Activated T-helper 9 cell treated with anti-CD3 and anti-CD28 coated beads, Interleukin-2, amount 50 U/mL, for 16 hours (primary cell): ENCODE measurements at places on chromosomes 11 and 22.

DNA sequence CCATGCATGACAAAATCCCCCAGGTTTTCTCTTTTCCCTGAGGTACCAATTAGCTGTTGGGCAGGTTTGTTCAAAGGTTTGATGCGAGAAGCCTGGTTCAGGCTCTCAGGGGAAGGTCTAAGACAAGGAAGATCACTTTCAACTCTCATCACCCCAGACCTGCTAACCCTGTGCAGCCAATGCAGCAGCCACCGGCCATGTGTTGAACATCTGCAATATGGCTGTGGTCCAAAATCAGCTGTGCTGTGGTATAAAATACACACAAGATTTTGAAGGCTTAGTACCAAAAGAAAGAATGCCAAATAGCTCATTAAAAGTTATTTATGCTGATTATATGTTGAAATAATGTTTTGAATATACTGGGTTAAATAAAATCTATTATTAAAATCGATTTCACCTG lies 58.5 kb downstream of the SMCO4 start:
- DNase-seq = no peak

GRCh38 chr22:46027211-46028105 lies 50.5 kb upstream of the WNT7B start:
- DNase-seq = no peak

DNA sequence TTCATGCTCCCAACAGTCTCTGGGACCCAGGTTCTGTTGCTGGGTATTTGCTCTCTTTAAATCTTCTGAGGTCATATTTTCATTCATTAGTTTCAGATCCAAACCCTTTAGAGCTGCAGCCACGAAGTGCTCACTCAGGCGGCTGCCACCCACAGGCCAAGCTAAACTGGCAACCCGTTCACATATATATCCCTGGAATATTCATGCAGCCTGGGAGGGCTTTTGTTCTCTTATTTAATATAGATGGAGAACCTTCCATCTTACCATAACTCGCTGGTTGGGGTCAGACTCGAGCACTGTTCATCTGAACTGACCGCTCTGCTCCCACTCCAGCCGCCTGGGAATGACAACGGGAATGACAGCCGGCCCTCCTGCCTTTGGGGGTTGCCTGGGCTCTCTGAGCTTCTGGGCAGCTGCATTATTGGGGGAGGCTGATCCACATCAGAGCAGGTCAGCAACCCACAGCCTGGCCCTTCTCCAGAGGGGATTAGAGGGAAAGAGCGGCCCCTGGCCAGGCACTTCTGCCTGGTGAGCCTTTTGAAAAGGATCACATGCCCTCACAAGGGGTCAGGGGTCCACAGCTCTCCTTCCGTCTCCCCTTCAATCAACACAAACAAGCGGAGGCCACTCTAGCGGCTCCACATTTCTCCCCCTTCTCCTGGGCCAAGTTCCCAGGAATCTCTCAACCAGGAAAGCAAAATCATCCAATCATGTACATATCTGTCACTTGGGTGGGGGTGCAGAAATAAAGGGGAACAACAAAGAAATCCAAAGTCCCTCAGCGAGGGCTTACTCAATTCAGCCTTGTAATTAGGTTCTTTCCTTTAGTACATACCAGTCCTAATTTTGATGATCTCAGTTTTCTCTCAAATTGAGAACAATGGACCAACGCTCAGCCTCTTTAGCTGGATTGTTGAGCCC lies 11.8 kb downstream of the TMEM184B start:
- DNase-seq = no peak

DNA sequence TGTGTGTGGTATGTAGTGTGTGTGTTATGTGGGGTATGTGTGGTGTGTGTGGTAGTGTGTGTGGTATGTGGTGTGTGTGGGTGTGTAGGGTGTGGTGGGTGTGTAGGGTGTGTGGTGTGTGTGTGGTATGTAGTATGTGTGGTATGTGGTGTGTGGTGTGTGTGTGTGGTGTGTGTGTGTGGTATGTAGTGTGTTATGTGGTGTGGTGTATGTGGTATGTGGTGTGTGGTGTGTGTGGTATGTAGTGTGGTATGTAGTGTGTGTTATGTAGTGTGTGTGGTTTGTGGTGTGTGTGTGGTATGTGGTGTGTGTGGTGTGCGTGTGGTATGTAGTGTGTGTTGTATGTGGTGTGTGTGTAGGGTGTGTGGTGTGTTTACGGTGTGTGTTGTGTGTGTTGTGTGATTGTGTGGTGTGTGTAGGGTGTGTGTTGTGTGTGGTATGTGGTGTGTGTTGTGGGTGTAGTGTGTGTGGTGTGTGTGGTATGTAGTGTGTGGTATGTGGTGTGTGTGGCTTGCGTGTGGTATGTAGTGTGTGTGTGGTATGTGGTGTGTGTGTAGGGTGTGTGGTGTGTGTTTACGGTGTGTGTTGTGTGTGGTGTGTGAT lies 4.2 kb upstream of the PPP6R2 start:
- no peak for DNase-seq

GRCh38 chr11:66281776-66282467 lies 3.9 kb downstream of the CNIH2 start:
- no peak for DNase-seq

GRCh38 chr11:37504060-37504611 lies 906.1 kb upstream of the RAG2 start:
- DNase-seq = no peak

GRCh38 chr11:18676803-18677202 lies 21.8 kb upstream of the TMEM86A start:
- DNase-seq = no peak

DNA sequence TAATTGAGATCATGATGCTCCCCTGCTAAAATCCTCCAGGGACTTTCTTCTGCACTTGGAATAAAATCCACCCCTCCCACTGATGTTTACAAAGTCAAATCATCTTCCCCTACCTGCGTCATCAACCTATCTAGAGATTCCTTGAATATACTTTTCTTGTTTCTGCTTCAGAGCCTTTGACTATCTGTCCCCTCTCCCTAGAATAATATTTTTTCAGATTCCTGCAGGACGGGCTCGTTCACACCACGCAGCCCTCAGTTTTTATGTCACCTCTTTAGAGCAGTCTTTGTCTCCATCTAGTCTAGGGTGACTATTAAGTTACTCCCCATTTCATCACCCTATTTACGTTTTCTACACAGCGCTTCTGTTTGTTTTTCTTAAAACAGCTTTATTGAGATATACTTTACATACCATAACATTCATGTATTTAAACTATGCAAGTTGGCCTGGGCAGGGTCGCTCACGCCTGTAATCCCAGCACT lies 94.8 kb upstream of the SESN3 start:
- no peak for DNase-seq

DNA sequence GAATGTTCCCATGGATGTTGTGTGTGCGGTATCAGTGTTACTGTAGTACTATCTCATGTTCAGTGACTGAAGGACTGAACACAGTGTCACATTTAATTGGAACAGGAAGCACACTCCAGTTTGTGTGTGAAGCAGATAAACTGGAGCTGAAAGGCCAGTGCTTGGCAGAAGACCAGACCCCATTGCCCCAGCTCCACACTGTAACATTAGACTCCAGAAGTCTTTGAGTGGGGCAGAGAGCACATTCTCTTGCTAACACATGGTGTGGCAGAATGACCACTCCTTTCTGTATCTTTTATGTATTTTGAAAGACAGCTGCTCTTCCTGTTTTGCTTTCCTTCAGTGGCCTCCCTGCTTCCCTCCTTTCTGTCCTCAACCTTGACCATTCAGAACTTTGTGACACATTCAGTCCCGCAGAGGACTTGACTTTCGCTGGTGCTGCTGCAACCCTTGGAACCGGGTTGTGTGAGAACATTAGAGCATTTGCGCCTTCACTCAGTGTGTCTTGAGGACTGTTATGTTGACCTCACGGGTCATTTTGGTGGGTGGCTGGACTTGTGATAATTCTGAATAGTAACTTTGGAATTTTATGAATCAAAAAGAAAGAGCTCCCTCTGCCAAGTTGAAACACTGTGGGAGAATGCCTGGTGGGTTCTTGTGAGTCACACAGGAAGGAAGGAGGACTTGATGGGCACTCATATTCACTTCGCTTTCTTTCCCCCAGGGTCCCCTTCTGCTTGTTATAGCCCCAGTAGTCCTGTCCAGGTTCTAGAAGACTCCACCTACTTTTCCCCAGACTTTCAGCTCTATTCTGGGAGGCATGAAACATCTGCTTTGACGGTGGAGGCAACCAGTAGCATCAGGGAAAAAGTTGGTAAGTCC lies 26.4 kb downstream of the AMOTL1 start:
- no peak for DNase-seq

GRCh38 chr11:104649002-104649401 lies 249.3 kb downstream of the CASP12 start:
- DNase-seq = no peak

DNA sequence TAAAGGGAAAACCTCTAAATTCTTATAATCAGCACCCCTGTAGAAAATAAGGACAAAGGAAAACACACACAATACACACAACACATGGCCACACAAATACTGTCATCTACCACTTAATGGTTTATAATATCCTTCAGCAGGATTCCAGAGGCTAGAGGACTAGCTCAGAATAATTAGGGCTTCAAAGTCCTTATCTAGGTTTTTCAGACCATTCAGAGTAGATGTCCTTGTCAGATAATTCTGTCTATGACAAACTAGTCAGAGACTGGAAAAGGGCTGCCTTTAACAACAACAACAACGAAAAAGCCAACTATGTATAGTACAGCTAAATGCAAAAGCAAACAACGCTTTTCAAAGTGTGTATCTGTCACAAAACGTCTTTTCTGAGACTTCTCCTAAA lies 456.5 kb upstream of the CNTN5 start:
- no peak for DNase-seq

GRCh38 chr11:65204646-65205601 lies 23.2 kb downstream of the CAPN1 start:
- DNase-seq = peak; percentile 35

- no peak for DNase-seq
Observed at GRCh38 chr11:22774716-22775115, 54.9 kb downstream of the SVIP start.

DNA sequence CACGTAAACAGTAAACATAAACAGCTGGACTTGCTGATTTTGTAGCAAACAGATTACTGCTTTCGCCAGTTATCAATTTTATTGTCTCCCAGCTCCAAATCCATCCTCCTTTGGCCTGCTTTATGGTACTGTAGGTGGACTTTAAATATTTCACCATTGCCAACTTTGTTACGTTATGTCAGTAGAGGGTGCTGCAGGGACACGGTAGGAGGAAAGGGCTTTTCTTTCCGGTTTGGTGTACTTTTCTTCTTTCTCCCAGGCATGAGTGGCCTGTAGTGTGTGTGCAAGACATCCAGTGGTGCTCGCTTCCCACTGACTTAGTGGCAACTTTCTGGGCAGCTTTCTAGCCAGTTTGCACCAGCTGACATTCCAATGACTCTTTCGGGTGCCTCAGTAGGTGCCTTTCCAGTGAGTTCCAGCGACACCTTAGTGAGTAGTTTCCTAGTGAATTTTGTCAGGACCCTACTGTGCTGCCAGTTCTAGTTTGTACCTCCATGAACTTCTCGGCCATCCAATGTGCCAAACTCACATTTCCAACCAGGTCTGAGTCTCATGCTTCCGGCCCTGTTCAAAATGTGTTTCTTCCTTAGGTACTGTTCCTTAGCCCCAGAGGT lies 267.6 kb upstream of the TENM4 start:
- no peak for DNase-seq

DNA sequence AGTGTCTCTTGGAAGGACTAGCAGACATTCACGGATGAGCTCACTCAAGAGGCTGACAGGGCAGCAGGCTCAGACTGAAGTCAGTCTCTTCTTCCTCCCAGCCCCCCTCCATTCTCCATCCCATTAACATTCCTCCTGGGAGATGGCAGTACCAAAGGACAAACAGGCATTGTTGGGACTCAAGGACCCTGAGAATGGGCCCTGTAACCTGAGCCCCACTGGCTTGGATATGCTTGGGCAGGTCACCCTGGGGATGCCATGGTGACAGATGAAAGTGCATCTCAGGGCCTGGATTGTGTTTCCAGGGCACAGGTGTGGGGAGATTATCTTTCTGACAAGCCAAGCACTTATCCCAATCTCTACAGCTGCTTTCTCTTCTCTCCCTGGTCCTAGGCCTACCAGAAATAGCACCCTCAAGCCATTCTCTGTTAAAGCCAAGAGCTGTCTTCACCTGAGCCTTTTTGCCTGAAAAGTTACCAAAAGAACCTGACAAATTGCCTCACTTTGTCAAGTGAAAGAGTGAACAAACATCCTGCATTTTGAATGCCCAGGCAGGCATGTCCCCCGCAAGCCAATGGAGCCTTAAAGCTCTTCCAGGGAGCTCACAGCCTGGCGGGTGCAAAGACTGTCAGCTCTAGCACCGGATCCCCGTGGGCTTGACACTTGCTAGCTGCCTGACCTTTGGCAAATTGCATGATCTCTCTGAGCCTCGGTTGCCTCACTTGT lies 366.0 kb upstream of the NARS2 start:
- no peak for DNase-seq

GRCh38 chr11:32353884-32354283 lies 81.5 kb downstream of the WT1 start:
- DNase-seq = no peak

- no peak for DNase-seq
Observed at GRCh38 chr11:62707277-62707861, at the start of the genes BSCL2 and GNG3. BSCL2 (minus strand) TSS chr11:62707424; CDS start chr11:62707195, 229 bp downstream. GNG3 (plus strand) TSS chr11:62707676; CDS start chr11:62708296, 620 bp downstream.

GRCh38 chr11:118016104-118016503 lies 29.9 kb downstream of the IL10RA start:
- no peak for DNase-seq

DNA sequence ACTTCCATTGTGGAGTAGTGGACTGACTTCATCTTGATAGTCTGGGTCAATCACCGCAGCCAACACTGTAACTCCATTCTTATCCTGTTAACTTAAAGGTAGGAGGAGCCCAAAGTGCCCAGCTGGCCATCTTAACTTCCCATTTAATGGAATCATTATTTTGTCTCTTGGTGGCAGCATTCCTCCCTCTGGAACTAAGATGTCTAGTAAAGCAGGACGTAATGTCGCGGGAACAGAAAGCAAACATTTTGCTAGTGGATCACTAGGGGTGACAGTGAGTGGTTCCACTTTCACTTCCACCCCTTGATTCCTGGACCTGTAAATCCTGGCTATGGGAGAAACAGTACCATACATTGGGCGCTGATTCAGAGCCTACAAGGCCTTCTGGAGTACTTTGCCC lies 71.4 kb downstream of the GAB4 start:
- DNase-seq = no peak

DNA sequence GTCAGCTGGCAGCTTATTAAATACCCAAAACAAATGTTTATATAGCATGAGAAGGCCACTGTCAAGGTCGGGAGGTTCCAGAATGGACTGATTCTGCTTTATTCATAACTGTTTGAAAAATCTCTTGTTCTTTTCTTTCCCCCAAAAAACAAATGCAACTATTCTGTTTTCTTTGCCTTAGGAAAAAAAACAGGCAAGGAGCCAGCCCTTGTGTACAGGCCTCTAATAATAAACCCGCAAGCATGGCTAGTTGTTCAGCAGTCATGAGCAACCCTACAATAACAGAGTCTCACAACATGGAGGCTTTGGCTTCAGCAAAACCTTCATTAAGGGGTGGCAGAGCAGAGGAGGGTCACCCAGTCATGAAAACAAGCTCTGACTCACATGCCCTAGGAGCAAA lies 191.7 kb downstream of the KIRREL3 start:
- no peak for DNase-seq
